ENCODE measurements at places on chromosomes 16 and 17.

DNA sequence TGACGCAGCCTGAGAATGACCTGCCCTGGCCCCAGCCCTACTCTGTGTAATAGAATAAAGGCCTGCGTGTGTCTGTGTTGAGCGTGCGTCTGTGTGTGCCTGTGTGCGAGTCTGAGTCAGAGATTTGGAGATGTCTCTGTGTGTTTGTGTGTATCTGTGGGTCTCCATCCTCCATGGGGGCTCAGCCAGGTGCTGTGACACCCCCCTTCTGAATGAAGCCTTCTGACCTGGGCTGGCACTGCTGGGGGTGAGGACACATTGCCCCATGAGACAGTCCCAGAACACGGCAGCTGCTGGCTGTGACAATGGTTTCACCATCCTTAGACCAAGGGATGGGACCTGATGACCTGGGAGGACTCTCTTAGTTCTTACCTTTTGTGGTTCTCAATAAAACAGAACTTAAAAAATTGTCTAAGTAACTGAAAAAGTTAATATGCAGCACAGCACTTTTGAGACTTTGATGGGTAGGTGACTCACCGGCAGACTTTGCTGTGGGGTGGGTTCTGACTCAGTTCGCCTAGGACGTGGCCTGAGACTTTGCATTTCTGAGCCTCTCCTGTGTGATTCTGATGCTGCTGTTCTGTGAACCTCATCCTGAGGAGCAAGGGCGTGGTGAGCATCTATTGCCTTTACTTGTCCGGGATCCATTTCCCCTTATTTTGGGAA lies 5.7 kb downstream of the LAT start:
- DNase-seq, result no peak

DNA sequence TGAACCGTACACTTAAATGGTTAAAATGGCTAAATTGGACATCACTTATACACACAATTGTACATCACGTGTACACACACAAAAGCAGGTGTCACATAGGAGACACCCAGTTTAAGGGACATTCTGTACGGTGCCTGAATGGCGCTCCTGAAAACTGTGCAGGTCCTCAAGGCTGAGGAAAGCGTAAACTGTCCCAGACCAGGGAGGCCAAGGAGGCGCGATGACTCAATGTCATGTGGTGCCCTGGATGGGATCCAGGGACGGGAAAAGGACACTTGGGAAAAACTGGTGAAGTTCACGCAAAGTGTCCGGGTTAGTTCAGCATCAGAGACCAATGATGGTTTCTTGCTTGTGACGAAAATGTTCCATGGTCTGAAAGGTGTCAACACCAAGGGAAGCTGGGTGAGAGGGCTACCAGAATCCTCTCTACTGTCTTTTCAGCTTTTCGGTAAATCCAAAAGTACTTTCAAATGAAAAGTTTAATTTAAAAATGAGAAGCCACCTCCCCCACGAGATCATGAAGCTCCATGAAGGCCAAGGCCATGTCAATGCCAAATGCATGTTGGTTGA lies 112.2 kb downstream of the CMIP start:
- DNase-seq, result no peak

DNA sequence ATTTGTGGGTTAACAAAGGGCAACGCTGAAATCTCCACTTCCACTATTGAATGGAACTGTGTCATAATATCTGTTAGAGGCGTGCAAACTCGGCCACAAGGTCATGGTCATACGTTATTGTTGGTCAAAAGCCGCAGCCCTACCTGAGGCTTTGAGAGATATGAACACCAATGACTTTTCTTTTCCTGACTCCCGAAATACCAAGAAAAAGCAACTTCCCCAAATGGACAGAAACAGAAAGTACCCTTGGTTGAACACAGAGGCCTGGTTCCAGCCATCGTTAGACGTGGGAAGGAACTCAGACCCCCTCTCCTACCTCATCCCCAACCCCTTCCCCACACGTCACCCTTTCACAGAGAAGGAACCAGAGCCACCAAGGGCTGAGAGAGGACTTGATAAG lies 1.4 kb upstream of the PIK3R5 start:
- no peak for DNase-seq

- DNase-seq, result no peak
Observed at GRCh38 chr16:15843635-15844279, 13.1 kb downstream of the MYH11 start.

GRCh38 chr17:66673668-66674276 lies 161.1 kb upstream of the CACNG5 start:
- no peak for DNase-seq

DNA sequence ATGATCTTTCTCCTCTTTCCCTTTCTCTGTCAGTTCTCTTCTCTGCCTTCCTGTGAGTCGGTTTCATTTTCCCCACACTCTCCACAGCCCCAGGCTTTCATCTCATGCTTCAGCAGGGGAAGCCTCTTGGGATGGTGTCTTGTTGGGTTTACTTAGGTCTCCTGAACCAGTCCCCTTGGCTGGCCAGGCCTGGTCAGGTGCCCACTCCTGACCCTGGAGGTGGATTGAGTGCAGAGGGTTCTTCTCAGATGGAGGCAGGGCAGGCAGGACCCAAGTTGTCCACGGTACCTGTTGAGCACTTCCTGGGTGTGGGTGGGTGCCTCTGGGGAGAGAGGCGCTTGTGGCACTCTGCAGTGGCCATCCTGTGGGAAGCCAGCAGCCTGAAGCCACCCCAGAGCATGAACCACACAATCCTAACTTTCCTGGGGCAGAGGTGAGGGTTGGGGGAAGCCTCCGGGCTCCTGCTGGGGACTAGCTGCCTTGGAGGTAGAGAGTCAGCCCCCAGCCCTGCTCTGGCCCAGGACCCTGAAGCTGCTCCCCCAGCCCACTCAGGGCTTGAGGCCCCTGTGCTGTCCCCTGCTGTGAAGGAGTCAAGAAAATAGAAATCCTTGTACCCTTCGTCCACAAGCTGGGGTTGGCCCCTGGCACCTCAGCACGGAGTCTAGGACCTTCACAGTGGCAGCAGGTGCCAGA lies 2.0 kb upstream of the RAP1GAP2 start:
- DNase-seq, result no peak
